Cardiac muscle cell (in vitro differentiated cells and primary cell): ENCODE measurements at places on chromosomes 16 and 17. TPM values are rescaled to one million over a fixed set of nuclear protein-coding genes. Genes with fewer than 3 reads are reported as not detected.
A peak's percentile ranks its signal among the peaks of the same experiment; 100 is the strongest.

SLC5A2 gene
- 3.4 and 4.9 TPM in 2 replicates for polyA plus RNA-seq

DNA sequence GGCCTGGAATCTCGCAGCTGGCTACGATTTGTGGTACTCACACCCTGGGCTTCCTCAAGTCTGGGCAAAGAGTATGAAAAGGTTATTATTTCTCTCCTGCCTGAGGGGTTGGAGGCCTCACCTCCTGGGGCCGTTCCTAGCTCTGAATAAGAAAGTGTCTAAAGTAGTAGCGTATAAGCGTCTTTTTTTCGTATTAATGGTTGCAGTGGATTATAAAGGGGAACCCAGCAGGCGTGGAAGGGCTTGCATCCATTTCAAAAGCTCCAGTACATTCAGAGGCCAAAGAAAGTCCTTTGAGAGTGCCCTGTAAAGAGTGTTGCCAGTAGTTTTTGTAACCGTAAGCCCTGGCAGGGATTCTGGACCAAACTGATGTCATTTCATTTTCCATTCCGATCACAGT, 72.2 kb upstream of the MPHOSPH6 start:
- H3K36me3 ChIP-seq = no peaks in the 10 kb centered on the region
- no peak for DNase-seq
- peaks cover 7% of the 10 kb centered on the region for H3K27me3 ChIP-seq
- H3K27ac ChIP-seq = no peak overlapping the region

BCL6B gene
- not detected in 2 replicates for polyA plus RNA-seq

DNA sequence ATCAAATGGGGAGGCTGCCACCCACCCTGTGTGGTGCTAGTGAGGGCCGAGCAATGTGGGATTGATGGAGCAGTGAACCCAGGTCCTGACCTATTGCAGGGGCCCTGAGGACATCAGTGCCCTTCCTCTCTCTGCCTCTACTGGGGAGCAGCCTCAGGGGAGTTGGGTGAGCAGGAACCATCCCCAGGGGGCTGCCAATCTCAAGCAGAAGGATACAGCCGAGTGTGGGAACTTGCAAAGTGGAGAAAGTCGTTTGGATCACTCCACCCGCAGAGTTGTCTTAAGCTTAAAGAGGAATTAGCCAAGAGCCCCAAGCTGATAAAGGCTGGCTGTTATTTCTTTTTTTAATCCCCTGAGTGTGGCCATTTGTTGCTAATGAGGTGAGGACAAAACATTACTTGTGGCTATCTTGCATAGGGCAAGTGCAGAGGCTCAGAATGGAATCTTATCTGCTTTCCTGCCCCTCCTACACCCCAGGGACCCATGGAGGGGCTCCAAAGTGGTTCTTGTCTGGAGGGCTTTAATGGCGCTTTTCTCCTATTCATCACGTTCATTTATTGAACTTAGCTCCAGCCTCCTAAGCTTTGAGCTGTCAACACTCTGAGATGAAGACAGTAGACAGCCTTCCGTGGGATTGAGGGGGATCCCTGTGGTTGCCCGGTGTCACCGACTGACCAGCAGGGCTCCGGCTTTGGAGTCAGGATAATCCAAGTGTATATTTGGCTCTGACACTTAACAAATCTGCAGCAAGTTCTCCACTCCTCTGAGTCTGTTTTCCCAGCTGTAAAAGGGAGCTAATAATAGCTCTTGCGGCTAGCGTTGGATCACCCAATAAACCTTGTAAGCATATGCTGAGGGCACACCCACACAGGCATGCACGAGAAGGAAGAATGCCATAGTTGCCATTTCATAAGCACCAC, 45.1 kb downstream of the MYH11 start:
- H3K36me3 ChIP-seq = no peaks in the 10 kb centered on the region
- peak; percentile 96 for DNase-seq
- no peak overlapping the region for H3K4me3 ChIP-seq
- no peaks in the 10 kb centered on the region for H3K4me1 ChIP-seq
- peaks cover 71% of the 10 kb centered on the region for H3K27me3 ChIP-seq
